ENCODE measurements at places on chromosomes 12 and 14. TPM values are rescaled to one million over a fixed set of nuclear protein-coding genes. Genes with fewer than 3 reads are reported as not detected.

DNA sequence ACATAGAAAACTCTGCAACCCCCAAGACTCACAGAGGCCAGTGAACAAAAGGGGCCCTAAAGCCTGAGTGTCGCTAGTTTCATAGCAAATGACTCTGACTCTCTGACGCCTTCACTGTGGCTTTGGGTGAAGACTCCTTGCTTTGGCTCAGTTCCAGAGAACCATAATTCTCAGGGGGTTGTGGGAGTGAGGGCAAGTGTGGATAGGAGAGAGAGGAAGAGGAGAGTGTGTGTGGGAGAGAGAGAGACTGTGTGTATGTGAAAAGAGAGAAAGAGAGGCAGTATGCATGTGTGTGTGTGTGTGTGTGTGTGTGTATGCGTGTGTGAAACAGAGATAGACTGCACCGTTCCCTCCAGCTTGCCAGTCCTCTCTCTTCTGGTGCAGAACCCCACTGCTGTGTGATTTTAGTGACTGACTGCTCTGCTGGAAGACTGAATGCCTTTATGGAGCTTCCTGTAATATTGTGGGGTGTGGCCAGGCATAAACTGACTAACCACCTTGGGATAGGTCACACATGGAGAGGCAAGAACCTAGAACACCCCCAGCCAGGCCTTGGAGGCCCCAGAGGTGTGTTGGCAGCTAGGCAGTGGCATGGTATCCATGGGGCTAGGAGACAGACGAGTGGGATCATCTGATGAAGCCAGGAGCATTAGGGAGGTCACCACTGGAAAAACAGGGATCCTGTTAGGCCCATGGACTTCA is 45.9 kb upstream of the STXBP6 start:
- DNase-seq, result no peak

GRCh38 chr12:111624540-111624939 is 25.4 kb upstream of the ATXN2 start:
- DNase-seq, result no peak

GRCh38 chr12:88723219-88723618 is 142.9 kb upstream of the KITLG start:
- no peak for DNase-seq

- DNase-seq, result no peak
Measured at GRCh38 chr12:29614694-29615325, 117.3 kb upstream of the OVCH1 start.

GRCh38 chr14:103619057-103619456 is 10.0 kb upstream of the KLC1 start:
- no peak for DNase-seq

The GUCY2C gene
- total RNA-seq, result not detected

The MIP gene
- not detected for total RNA-seq

The RNASE1 gene
- 2.0 TPM for total RNA-seq

The SERPINA10 gene
- not detected for total RNA-seq

The RAB35 gene
- total RNA-seq, result 34.0 TPM

Measured in T-cell (primary cell).